A549 treated with CpdA at 1 μM for 4 hours (cell line): ENCODE measurements at places on chromosomes 5 and 9. TPM values are rescaled to one million over a fixed set of nuclear protein-coding genes. Genes with fewer than 3 reads are reported as not detected.

Gene PPP3R2
- total RNA-seq: not detected in 5 replicates

Gene PCDHB7
- 0.01 TPM in 1 of 5 replicates, not detected in the others for total RNA-seq

Gene MLANA
- not detected in 5 replicates for total RNA-seq

Gene FOXD4L4
- total RNA-seq: 0.08 TPM in 2 of 5 replicates, not detected in the others

Gene MYO10
- total RNA-seq: 59.6 to 85.6 TPM (median 74.9 TPM) in 5 replicates

Gene TMEM141
- 55.2 to 75.9 TPM (median 73.0 TPM) in 5 replicates for total RNA-seq

Gene UBLCP1
- 32.1 to 38.6 TPM (median 33.1 TPM) in 5 replicates for total RNA-seq

Gene CARD6
- total RNA-seq: 4.2 to 5.5 TPM (median 4.9 TPM) in 5 replicates

Gene GRPEL2
- total RNA-seq: 7.2 to 8.8 TPM (median 7.5 TPM) in 5 replicates

Gene FOXD4L5
- total RNA-seq: 0.05 to 0.12 TPM (median 0.06 TPM) in 3 of 5 replicates, not detected in the others

Gene QSOX2
- total RNA-seq: 26.6 to 30.1 TPM (median 28.8 TPM) in 5 replicates

Gene CACFD1
- 3.3 to 4.8 TPM (median 4.4 TPM) in 5 replicates for total RNA-seq

Gene SLC45A2
- total RNA-seq: 0.07 to 0.16 TPM in 2 of 5 replicates, not detected in the others

Gene DNM1
- 82.3 to 102 TPM (median 86.9 TPM) in 5 replicates for total RNA-seq

Gene PSAT1
- 162 to 201 TPM (median 183 TPM) in 5 replicates for total RNA-seq

Gene WDR38
- 0.12 to 0.17 TPM (median 0.14 TPM) in 3 of 5 replicates, not detected in the others for total RNA-seq

Gene FGD3
- total RNA-seq: 0.17 to 0.44 TPM (median 0.24 TPM) in 5 replicates

Gene LRRC19
- total RNA-seq: not detected in 5 replicates

Gene GCNT4
- total RNA-seq: 0.41 to 0.49 TPM (median 0.47 TPM) in 5 replicates
